ENCODE measurements at places on chromosomes 2 and 18.

DNA sequence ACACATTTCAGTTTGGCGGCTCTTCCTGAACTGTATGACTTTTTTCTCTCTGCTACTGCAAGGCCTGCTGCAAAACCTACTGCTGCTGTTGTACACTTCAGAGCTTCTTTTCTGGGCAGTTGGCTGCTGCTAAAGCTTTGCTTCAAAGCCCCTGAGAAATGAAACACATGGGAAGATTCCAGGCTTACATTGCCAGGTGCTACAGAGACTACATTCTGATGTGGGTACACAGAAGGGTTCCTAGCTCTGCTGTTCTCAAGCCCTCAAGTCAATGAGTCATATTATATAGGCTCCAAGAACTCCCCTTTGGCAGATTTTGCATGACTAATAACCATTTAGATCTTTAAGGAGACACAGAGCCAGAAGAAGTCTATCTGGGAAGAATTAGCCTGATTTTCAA lies 12.9 kb upstream of the PGAP1 start:
- no peak for DNase-seq

- DNase-seq, result no peak
Measured at GRCh38 chr2:54419855-54420523, 36.1 kb upstream of the SPTBN1 start.

DNA sequence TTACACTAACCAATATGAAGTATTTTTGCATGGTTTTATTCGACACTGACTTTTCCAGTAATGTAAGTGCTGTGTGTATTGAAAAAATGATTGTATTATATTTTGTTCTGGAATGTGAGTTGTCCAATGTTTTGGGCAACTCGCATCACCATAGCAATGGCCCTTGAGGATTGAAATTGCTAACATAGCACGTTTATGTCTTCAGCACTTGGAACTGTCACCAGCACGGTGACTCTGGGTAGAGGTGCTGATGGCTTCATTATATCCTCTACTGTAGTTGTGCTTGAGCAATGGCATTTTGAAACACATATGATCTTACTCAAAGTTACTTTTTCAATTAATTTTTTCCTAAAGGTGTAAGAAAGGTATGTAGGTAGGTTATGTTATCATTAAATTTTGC lies 271.5 kb downstream of the ACTR3 start:
- no peak for DNase-seq

DNA sequence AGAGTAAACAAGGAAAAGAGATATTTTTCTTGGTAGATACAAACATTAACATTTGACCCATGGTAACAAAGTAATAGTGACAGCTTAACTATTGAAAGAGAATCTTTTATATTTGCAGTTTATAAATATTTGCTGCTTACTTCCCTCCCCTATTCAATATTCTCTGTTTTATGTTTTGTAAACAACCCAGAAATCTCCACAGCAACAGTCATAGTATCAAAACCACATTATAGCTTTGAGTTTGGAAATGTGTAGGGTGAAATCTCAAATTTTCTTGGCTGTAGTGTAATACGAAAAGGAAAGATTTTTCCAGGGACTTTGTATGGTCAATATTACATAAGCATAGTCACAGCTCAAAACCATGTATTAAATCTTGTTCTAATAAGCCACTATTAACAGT lies 511.2 kb downstream of the METTL4 start:
- DNase-seq, result no peak

GRCh38 chr2:143422681-143423080 lies 293.5 kb downstream of the ARHGAP15 start:
- peak; percentile 3 for DNase-seq

- peak; percentile 35 for DNase-seq
Measured at GRCh38 chr2:41869542-41870264, 178.1 kb upstream of the PKDCC start.

DNA sequence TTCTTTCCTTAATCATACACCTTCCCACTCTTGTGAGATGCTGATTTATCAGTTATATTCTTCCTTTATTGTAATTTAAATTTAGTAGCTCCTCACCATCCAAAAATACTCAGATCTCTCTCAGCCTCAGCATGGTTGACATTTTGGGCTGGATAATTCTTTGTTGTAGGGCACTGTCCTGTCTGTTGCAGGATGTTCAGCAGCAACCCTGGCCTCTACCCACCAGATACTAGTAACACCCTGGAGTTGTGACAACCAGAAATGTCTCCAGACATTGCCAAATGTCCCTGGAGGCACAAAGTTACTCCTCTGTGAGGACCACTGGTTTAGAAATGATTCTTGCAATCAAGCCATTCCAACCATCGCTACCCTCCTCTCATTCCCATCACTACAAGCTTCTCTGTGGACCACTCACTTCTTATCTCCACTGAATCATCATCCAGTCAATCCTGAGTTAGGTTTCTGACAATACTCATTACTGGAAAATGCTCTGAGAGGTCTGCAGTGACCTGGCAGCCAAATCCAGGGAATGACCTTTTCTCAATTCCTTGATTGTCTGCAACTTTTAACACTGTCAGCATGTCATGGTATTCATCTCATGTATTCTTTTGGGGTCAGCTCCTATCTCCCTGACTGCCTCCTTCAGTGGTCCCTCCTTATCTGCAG lies 43.3 kb downstream of the OSBPL6 start:
- DNase-seq, result no peak

DNA sequence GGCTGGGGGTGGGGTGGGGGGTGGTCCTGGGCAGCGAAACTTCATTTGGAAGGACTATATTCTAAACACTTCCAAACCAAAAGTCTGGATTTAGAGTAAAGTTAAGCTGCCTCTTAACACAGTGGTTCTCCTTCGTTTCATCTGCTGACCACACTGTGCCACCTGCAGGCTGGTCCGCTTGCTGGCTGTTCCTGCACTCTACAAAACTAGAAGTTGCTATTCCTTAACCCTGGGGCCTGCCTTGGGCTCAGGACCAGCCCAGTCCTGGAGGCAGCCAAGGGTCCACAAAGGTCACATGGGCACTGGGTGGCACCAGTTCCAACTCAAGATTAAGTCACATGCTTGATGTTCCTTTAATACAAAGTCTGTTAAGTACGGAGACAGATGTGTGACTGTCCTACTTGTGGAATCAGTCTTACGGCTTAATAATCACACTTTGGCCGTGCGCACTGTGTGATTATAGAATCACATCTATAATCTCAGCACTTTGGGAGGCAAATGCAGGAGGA lies 195.4 kb downstream of the FAM210A start:
- no peak for DNase-seq

GRCh38 chr2:222538535-222538934 lies 114.2 kb downstream of the SGPP2 start:
- DNase-seq, result no peak

GRCh38 chr18:51108330-51108729 lies 78.3 kb downstream of the SMAD4 start:
- DNase-seq, result no peak

GRCh38 chr2:99803846-99804245 lies 314.0 kb upstream of the REV1 start:
- no peak for DNase-seq

GRCh38 chr2:134934641-134935040 lies 16.0 kb downstream of the CCNT2 start:
- DNase-seq, result no peak

GRCh38 chr18:55841314-55841713 lies 253.3 kb upstream of the TCF4 start:
- DNase-seq, result no peak

DNA sequence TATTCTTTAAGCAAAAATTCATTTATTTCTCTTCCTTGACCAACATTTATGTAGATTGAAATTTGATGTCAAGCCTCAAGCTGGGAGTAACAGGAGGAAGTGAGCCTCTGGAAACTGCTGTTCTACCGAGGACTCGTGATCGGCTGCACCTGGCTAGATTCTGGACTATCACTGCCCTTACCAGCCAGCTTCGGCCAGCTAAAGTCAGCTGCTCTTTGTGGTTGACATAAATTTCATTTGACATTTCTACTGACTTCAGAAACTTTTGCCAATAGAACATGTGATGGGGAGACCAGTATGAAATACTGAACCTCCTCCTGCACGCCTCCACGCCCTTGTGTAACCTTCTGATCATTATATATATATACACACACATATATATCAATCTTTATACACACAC lies 74.2 kb upstream of the RGPD5 start:
- DNase-seq, result no peak

- DNase-seq, result no peak
Measured at GRCh38 chr18:28115149-28115550, 61.8 kb downstream of the CDH2 start.

DNA sequence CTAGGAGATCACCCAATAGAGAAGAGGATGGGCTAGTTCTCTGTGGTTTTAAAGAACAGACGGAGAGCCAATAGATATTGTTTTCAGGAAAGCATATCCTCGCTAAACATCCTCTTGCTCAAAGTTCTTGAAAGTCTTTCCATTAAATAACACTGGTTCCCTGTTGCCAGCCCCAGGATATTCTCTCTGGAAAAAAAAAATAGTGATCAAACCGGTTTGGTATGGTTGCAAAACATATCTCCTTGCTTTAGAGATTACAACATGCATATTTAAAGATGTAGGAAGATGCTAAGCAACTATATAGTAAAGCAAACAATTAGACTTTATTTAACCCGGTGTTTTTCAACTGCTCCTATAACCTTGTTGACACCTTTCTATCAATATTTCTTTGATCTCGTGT lies 211.4 kb downstream of the CMPK2 start:
- no peak for DNase-seq

- DNase-seq, result no peak
Measured at GRCh38 chr2:177257471-177257870, 7.1 kb downstream of the NFE2L2 start.

GRCh38 chr18:24010673-24011072 lies 3.9 kb upstream of the TTC39C start:
- DNase-seq, result no peak

- DNase-seq, result no peak
Measured at GRCh38 chr2:185979546-185980071, 241.0 kb downstream of the FSIP2 start.

GRCh38 chr2:145323512-145323911 lies 803.6 kb upstream of the ZEB2 start:
- DNase-seq, result no peak

GRCh38 chr18:43303376-43303775 lies 26.1 kb upstream of the SYT4 start:
- DNase-seq, result no peak

GRCh38 chr2:63865159-63865799 lies 23.6 kb downstream of the UGP2 start:
- DNase-seq, result no peak

GRCh38 chr2:20523073-20523798 lies 76.4 kb downstream of the RHOB start:
- DNase-seq, result no peak

GRCh38 chr18:63762518-63762917 lies 12.7 kb upstream of the SERPINB7 start:
- no peak for DNase-seq

DNA sequence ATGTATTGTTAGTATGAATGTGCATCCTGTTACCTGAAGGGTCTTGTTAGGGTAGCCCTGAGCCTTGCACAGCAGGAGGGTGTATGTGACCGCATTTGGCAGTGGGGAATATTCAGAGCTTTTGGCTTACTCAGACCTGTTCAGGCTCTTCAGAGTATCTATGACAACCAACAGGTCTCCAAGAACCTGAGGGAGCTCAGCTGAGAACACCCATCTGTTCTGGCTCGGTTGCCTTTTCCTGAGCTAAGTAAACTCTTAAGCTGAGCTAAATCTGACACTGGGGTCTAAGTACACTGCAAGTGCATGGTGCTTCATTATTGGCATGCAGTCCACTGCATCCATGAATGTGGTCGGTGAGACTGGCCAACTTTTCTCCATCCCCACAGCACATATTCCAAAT lies 92.4 kb upstream of the CHST9 start:
- no peak for DNase-seq

- DNase-seq, result no peak
Measured at GRCh38 chr2:222878877-222879603, 18.2 kb downstream of the ACSL3 start.

GRCh38 chr2:191930205-191930604 lies 83.3 kb upstream of the CAVIN2 start:
- no peak for DNase-seq

GRCh38 chr2:215271446-215271845 lies 40.4 kb upstream of the ATIC start:
- DNase-seq, result no peak

DNA sequence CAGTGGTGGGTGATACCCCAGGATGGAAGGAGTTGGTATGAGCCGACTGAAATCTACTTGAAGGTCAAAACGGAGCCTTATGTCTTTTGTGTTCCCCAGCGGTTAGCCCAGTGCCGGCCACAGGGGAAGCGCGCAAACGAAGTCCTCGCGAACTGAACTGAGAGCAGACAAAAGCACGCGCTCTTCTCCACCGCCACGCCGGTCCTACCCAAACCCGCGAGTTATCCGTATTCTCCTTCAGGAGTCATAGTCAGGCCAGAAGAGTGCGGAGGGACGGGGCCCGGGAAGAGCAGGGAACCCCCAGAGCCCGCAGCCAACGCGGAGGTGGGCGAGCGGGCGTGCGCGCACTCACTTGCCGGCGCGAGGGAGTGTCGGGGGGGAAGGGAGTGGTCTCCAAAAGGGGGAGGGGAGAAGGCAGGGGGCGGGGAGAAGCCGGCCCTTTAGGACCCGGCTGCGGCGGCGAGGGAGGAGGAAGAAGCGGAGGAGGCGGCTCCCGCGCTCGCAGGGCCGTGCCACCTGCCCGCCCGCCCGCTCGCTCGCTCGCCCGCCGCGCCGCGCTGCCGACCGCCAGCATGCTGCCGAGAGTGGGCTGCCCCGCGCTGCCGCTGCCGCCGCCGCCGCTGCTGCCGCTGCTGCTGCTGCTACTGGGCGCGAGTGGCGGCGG lies at the start of gene IGFBP2:
Gene IGFBP2 (plus strand): TSS at position 469 of the 664 bp plus-strand sequence. CDS start 104 bp downstream, at position 573.
- no peak for DNase-seq

- DNase-seq, result no peak
Measured at GRCh38 chr2:147428120-147428747, 416.6 kb upstream of the ACVR2A start.

GRCh38 chr2:1742681-1743395 lies 1.5 kb downstream of the PXDN start:
- no peak for DNase-seq

GRCh38 chr18:64219517-64219916 lies 70.6 kb upstream of the LINC00305 start:
- no peak for DNase-seq

DNA sequence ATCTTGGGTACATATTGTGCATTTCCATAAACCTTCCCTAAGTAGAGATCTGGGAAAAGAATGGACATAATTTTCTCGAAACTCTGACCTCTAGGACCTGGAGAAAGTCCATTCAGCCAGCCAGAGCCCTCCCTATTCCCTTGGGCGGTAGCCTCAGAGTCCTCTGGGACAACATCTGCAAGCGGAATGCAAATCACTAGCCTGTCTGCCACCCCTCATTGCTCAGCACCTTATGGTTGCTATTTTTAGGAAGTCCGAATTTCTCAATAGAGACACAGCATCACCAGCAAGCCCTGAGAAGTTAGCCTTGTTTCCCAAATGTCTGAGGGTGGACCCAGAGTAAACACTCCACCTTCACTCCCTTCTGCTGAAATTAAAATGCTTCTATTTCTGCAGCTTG lies 17.6 kb upstream of the CD28 start:
- DNase-seq, result peak; percentile 78

GRCh38 chr2:150160058-150160457 lies 327.4 kb downstream of the RND3 start:
- DNase-seq, result no peak

GRCh38 chr2:129883121-129883520 lies 96.3 kb upstream of the RAB6C start:
- DNase-seq, result no peak
